ENCODE measurements at places on chromosomes 16 and 17. TPM values are rescaled to one million over a fixed set of nuclear protein-coding genes. Genes with fewer than 3 reads are reported as not detected.

The C1QTNF8 gene
- total RNA-seq: not detected

The HSPB9 gene
- total RNA-seq: 0.22 TPM

The LRRC46 gene
- total RNA-seq: 0.21 TPM

The PAFAH1B1 gene
- 107 TPM for total RNA-seq

The ADAMTS18 gene
- 0.41 TPM for total RNA-seq

The PCYT2 gene
- 37.0 TPM for total RNA-seq

The AANAT gene
- total RNA-seq: not detected

The EIF4A3 gene
- 126 TPM for total RNA-seq

The CACNG1 gene
- not detected for total RNA-seq

The RNU2-1 gene
- not detected for total RNA-seq

The UMOD gene
- not detected for total RNA-seq

The BCAS3 gene
- total RNA-seq: 16.2 TPM

The COL1A1 gene
- 9.4 TPM for total RNA-seq

The SLC38A8 gene
- total RNA-seq: not detected

The CDRT4 gene
- 4.7 TPM for total RNA-seq

The HS3ST3A1 gene
- total RNA-seq: 11.5 TPM

The CSH2 gene
- not detected for total RNA-seq

The ELOB gene
- total RNA-seq: 236 TPM

The C16orf96 gene
- total RNA-seq: 0.41 TPM

The SPATA20 gene
- total RNA-seq: 42.6 TPM

The CTRB2 gene
- not detected for total RNA-seq

The SNAI3 gene
- 2.9 TPM for total RNA-seq

The CACNA1H gene
- total RNA-seq: 27.3 TPM

The INCA1 gene
- total RNA-seq: 0.42 TPM

The RGS9 gene
- 5.1 TPM for total RNA-seq

The PRAC1 gene
- total RNA-seq: 173 TPM

The EVPLL gene
- total RNA-seq: not detected

The MMP28 gene
- total RNA-seq: not detected

The PDK2 gene
- 14.2 TPM for total RNA-seq

The APOBR gene
- total RNA-seq: not detected

The SLC12A3 gene
- not detected for total RNA-seq

The EXOC7 gene
- total RNA-seq: 80.3 TPM

The TBC1D3E gene
- total RNA-seq: not detected

The KRT12 gene
- not detected for total RNA-seq
